ENCODE measurements at places on chromosomes 1 and 21.

DNA sequence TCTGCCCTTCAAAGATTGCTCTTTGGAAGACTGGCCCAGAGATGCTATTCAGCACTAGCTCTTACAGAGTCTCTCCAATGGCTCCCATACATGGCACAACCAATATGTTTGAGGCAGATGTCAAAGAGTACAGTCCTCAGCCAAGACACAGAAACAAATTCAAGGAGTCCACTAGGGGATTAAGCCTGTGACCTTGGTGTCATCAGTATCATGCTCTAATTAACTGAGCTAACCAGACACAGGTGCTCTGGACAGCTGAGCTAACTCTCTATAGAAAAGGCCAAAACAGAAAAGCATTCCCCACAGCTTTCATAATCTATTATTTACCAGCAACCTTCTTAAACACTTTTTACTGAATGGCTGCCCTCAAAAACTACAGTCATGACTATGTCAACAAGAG lies 666.0 kb upstream of the PLXNA2 start:
- DNase-seq: no peak

DNA sequence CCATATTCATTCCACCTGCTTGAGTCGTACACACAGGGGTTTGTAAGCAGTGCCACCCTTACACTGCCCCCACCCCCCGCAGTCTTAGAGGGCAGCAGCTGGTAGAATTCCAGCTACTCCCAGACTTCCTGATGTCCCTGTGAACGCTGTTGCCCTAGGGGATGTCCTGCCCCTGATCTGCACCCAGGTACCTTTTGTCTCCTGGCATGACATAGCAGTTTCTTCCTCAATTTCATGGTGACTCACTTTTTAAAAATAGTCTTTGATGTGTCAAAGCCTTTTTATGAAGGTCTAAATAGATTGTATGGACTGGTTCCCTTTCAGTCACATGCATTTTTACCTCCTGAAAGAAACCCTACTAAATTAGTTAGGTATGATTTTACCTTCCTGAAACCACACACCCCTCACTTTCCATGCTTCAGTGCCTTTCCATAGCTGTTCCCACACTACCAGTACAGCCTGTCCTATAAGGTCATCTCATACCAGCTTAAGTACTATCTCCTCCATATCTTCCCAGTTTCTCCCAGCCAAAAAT lies 76.4 kb downstream of the ST3GAL3 start:
- no peak for DNase-seq

- DNase-seq: no peak
These were observed at the start of gene FAM110D for GRCh38 chr1:26158908-26159742. FAM110D (plus strand) TSS chr1:26159079; CDS start chr1:26161292, 2,213 bp downstream.

DNA sequence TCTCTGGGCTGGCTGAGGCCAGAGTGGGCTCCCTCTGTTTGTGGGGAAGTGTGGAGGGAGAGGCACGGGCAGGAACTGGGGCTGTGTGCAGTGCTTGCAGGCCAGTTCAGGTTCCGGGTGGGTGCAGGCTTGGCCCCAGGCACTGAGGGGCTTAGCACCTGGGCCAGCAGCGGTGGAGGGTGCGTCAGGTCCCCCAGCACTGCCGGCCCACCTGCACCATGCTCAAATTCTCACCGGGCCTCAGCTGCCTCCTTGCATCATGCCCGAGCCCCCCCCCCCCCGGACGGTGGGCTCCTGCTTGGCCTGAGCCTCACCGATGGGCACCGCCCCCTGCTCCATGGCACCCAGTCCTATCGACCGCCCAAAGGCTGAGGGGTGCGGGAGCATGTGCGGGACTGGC lies 26.3 kb upstream of the FCGR2A start:
- DNase-seq: no peak

- no peak for DNase-seq
These were observed 196.5 kb downstream of the DYRK1A start for GRCh38 chr21:37562920-37563640.

DNA sequence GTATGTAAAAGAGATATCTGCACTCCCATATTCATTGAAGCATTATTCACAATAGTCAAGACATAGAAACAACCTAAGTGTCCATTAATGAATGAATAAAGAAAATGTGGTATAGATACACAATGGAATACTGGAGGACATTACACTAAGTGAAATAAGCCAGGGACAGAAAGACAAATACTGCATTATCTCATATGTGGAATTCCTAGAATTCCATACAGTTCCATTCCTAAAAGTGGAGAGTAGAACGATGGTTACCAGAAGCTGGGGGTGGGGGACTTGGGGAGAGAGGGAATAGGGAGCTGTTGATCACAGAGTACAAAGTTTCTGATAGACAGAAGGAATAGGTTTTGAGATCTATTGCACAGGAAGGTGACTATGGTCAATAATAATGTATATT lies 7.4 kb downstream of the TMED5 start:
- DNase-seq: no peak

- peak; percentile 72 for DNase-seq
These were observed 2.4 kb downstream of the UROD start for GRCh38 chr1:45014321-45015028.

- DNase-seq: no peak
These were observed 205.2 kb downstream of the GRIK3 start for GRCh38 chr1:36829066-36829465.

GRCh38 chr1:239023732-239024360 lies 362.5 kb upstream of the CHRM3 start:
- DNase-seq: no peak

DNA sequence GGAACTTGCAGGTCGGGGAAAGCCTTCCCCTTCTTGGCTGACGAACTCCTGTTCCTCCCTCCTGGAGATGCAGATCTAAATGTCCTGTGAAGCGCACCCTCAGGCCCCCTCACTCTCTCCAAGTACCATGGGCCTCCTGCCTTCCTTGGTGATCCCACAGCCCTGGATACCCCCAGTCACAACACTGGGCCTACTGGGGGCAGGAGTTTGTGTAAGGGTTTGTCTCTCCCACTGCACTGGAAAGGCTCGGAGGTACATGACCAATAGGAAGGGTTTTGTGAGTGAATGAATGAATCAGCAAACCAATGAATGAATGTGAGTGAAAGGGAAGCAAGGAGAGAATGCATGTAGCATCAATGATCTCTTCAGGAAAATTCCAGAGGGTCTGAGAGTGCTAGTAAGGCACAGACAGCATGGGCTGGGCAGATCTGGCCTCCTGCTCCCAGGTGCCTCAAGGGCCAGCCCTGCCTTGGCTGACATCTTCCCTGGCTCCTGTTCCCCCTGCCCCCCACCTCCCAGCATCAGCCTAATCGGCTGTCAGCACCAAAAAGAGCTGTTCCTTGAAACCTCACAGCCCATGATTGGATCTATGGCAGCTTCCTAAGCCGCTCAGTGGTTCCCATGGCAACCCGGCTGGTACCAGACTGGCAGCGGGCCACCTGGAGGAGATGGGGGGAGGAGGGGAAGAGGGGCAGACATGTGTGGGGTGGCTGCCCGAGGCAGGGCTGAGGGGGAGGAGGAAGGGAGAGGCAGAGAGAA lies 95.8 kb downstream of the VWA5B1 start:
- peak; percentile 82 for DNase-seq

- DNase-seq: no peak
These were observed 11.1 kb downstream of the ADGRB2 start for GRCh38 chr1:31752952-31753475.

DNA sequence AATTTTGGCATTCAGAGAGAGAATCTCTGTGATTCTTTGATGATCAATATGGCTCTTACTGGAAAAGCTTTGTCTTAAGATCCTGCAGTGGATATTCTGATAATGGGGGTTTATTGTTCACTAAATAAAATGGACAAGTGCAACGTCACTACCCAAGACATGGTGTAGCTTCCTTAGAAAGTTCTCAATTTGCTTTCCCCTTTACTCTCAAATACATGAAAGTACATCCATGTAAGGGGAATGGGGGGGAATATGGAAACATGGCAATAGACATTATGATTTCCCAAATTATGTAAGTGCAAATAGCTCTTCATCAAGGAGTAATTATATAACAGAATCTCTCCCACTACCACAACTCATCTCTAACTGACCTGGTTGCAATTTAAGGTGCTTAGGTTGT lies 126.3 kb upstream of the DPYD start:
- peak; percentile 55 for DNase-seq

DNA sequence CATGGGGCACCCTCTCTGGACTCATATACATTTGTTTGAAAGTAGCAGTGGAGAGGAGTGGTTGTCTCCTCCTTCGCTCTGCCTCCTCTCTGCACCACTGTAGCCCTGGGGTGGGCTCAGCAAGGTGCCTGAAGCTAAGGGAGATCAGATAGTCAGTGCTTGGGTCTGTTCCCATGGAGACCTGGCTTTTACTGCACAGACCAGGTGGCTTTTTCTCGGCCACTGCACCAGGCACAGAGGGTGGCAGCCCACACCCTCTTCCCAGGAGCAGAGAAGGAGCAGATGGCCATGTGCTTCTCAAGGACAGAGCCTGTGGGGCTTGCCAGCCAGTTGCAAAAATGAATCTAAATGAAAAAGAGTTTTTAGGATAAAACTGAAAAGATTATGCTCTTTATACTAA lies 123.4 kb upstream of the KCNK1 start:
- DNase-seq: peak; percentile 1

- DNase-seq: no peak
These were observed 66.7 kb downstream of the TLR5 start for GRCh38 chr1:223076362-223076761.

DNA sequence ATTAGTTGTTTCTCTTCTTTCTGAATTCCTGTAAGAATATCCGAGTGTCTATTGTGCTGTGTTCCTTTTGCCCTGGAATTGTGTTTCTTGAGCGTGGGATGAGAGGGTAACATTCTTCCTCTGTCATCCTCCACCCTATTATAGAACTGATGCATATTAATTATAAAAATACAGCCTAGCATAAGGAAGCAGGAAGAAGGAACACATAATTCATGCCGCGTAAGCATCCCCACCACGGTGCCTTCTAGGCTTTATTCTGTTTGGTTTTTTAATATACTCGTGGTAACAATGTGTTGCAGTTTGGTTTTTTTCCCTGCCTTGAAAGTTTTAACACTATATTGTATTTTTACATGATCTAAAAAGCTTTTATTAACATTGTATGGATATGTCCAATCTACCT lies 65.7 kb downstream of the GALNT2 start:
- no peak for DNase-seq

DNA sequence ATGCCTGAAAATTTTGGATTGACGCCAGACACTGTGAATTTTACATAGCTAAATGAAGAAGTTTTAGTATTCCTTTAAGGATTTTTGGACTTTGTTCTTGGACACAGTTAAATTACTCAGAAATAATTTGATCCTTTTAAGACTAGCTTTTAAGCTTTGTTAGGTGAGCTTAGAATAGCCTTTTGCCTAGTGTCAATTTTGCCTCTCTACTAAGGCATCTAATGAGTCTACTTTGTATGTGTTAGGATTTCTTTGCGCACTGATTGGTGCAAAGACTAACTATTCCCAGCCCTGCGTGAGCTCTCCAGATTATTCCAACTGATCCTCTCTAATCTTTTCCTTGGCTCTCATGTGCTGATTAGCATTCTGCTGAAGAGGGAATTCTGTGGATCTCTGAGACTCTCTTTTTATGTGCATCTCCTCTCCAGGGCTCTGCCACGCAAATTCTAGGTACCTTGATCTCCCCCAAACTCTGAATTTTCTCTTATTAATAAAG lies 128.1 kb upstream of the BCL9 start:
- no peak for DNase-seq

- no peak for DNase-seq
These were observed 580 bp upstream of the AZIN2 start for GRCh38 chr1:33080373-33080772.

- no peak for DNase-seq
These were observed 51.1 kb upstream of the PDC start for GRCh38 chr1:186511761-186512637.

- DNase-seq: peak; percentile 21
These were observed 15.1 kb downstream of the KIAA1614 start for GRCh38 chr1:180927841-180928240.

DNA sequence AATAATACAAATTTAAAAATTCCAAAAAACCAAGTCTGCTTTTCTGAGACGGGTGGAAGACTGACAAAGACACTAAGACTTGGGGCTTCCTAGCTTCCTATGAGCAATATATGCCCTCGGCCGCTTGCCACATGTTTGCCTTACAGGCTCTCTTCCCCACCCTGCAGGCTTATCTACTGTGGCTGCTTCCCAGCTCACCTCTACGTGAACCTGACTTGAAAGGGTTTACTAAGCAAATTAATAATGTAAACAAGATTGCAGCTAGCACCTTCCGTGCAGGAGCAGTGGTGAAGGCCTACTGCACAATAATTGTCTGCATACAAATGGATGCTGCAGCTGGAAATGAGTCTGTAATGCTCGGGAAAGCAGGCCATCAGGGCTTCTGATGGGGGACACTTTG lies 152.9 kb upstream of the DAB1 start:
- no peak for DNase-seq

GRCh38 chr1:91570120-91570448 lies 69.4 kb downstream of the CDC7 start:
- DNase-seq: no peak
